T-helper 17 cell (primary cell): ENCODE measurements at places on chromosomes 6 and 20.

- DNase-seq, result no peak
These were observed 345.2 kb upstream of the RSPO3 start for GRCh38 chr6:126773112-126773805.

GRCh38 chr6:338815-339262, 46.6 kb downstream of the DUSP22 start:
- DNase-seq, result no peak

GRCh38 chr20:49297605-49298530, 20.0 kb upstream of the ZNFX1 start:
- DNase-seq, result no peak

DNA sequence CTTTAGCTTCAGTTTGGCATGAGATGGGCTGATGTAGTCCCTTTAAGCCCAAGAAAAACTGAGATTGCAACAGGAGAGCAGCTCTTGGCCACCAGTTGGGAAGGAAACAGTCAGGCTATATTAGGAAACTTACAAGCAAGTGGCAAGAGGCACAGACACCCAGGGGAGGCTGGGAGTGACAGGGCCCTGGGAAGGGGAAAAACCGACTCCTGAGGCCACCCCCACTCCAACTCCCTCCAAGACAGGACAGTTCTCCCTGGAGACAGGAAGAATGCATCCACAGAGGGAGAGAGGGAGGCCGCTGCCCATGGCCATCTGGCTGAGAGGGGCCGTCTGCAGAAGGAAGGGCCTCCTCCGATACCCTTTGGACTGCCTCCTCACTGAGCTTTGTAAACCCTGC, 20.5 kb downstream of the JPH2 start:
- DNase-seq, result no peak

DNA sequence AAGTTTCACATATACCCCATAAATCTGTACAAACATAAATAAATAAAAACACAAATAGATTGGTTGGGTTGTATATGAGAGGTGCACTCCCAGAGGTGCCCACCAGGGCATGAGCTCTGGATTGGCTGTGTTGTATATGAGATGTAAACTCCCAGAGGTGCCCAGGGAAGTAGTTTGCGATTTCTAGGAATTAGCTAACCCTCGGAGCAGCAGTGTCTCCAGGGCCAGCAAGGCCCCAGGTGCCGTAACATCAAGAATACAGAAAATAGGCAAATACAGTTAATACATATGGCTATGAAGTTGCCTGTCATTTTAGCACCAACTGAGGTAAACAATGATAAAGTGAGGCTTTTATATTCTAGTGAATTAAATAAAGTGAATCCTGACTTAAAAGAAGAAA, 5.4 kb upstream of the GINM1 start:
- DNase-seq, result no peak

- DNase-seq, result no peak
These were observed 187.7 kb upstream of the PRSS16 start for GRCh38 chr6:27059621-27060425.

DNA sequence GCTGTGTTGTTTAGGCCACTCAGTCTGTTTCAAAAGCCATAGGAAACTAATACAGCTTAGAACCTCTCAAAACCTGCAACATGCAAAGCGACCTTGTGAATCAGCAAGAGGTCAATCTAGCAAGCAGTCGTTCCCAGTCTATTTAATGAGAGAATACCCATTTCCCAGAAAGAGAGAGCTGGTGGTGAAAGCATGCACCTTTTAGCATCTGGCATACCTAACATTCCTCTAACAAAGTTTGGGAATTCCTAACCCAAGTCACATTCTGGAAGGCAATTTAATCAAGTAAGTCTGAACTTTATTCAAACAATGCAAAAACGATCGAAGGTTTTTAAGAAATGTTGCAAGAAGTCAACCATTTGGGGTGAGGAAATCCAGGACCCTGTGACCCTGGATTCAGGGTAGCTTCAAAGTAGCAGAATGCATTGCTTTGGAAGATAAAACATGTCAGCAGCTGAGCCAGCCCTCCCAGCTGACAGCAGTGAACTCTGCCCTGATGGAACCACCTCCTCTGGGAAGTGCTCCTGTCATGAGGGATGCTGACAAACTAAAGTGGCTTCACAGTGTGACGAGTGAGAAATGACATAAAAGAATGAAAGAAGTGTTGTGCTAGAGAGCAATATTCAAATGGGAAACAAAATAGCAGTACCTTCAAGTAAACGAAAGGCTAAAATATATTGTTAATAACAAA, 104.8 kb downstream of the GMDS start:
- DNase-seq, result no peak

DNA sequence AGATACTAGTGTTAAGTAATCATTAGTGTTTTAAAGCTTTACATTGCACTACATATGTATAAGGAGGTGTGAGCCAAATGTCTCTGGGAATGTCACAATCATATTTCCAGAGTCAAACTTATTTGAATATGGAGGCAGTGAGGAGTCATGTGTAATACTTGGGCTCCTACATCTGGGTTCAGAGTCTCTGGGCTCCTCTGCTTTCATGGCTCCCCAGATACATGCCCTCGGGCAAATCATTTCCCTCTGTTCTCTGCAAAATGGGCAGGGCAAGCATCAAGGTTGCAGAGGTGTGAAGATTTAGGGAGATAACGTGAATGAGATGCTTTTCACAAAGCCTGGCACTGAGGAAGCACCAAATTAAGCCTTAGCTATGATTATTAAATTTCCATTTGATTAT, 138.3 kb upstream of the SGK1 start:
- DNase-seq, result no peak

GRCh38 chr6:71385111-71385822, 96.7 kb downstream of the OGFRL1 start:
- DNase-seq, result no peak

DNA sequence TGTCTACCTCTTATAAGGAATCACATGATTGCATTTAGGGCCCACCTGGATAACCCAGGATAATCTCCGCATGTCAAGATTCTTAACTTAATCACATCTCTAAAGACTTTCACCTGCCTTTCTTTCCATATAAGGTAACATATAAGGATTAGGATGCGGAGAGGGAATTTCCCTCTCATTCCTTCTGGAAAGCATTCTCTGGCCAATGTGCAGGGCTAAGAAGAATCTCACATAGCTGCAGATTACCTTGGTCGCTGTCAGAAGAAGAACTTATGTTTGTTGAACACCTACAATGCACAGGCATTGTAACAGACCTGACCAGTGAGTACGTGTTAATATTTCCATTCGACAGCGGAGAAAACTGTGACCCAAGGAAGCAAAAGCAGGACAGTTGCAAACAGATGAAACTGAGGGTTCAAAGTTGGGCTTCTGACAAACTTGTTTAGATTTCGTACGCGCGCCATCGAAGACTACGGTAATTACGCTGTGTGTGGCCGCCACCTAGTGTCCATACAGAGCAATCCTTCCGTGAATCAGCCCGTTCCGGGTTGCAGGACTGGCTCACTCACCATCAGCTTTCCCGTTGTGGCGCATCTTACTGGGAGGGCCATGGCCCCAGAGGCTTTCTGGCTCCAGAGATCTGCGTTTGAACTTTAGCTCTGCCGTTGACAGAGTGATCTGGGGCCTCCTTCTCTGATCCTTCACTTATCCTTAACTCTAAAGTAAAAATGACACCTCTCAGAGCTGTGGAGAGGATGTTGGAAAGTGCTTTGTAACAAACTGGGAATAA, 9.5 kb downstream of the C20orf202 start:
- DNase-seq, result peak; percentile 29
